ENCODE measurements at places on chromosomes 2 and 18. TPM values are rescaled to one million over a fixed set of nuclear protein-coding genes. Genes with fewer than 3 reads are reported as not detected.

The NEURL3 gene
- total RNA-seq = not detected

The DNAH6 gene
- 0.25 TPM for total RNA-seq

The KIAA1328 gene
- 6.5 TPM for total RNA-seq

The MFSD6 gene
- 4.5 TPM for total RNA-seq

The SERPINB11 gene
- not detected for total RNA-seq

The FER1L5 gene
- total RNA-seq = not detected

The ACTG2 gene
- total RNA-seq = not detected

The B4GALT6 gene
- total RNA-seq = 24.2 TPM

The TXNDC2 gene
- not detected for total RNA-seq

The SERPINB10 gene
- not detected for total RNA-seq

The CCDC148 gene
- 0.69 TPM for total RNA-seq

The ACKR3 gene
- 24.0 TPM for total RNA-seq

The FBXO48 gene
- total RNA-seq = 0.83 TPM

The DSG1 gene
- total RNA-seq = not detected
